ENCODE measurements at places on chromosomes 3 and 15. TPM values are rescaled to one million over a fixed set of nuclear protein-coding genes. Genes with fewer than 3 reads are reported as not detected.

GRCh38 chr3:127929818-127930413 is 14.9 kb downstream of the KBTBD12 start:
- no peak for DNase-seq

DNA sequence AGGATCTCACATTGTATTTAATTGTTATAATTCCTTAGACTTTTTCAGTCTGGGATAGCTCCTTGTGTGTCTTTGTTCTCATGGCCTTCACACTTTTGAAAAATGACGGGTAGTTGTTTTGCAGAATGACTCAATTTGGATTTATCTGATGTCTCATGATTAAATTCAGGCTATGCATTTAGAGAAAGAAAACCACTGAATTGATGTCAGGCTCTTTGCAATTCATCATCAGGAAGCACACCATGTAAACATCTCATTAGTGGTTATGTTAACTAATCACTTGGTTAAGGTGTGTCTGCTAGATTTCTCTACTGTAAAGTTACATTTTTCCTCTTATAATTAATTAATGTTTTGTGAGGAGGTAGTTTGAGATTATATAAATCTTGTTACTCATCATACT is 8.0 kb upstream of the SLC22A13 start:
- no peak for DNase-seq

DNA sequence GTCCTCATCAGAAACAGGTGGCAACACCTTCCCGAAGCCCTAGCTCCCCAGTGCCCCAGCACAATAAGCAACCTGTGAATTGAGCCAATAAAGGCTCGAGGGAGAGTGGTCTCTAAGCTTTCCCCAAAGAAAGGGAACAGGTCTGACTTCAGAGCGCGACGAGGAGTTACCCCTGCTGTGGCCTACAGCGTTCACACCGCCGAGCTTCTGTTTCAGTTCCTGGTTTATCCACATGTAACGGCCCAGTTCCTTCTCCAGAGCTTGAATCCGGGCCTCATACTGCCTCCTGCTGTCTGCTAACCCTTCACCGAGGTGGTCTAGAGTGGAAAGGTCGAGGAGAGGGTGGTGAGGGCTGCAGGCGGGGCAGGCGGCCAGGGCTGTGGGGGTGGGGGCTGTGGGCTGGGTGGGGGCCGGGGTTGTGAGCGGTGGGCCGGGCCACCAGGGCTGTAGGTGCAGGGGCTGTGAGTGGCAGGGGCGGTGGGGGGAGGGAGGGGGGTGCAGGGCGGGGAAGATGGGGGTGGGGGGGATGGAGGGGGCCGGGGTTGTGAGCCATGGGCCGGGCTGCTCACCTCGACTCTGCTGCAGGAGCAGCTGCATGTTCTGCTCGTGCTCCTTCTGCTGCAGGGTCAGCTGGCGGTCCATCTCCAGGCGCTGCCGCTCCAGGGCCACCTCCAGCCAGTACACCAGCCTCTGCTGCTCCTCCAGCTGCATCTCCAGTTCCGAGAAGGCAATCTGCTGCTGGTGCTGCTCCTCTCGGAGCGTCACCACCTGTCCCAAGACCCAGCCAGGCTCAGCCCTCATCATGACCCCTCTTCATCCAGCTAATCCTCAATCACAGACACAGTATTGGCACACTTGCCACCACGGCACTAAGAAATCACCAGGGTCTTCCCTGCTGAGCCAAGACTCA is 26.2 kb downstream of the KIF7 start:
- DNase-seq, result no peak

- DNase-seq, result no peak
Measured at GRCh38 chr3:16821053-16821452, 63.7 kb upstream of the PLCL2 start.

GRCh38 chr3:10437272-10437994 is 68.0 kb downstream of the ATP2B2 start:
- no peak for DNase-seq

DNA sequence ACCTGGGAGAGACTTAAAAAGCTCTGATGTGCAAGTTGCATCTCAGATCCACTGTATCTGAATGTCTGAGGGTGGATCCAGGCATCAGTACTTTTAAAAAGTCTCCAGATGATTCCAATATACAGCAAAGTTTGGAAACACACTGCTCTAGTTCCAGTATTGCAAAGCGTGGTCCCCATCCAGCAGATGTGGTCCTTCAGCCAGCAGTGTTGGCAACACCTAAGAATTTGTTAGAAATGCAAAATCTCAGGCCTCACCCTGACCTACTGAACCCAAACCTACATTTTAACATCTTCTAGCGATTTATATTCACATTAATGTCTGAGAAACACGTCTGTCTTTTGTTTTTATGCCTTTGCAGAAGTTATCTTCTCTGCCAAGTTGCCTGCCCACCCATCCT is 32.2 kb upstream of the SGO1 start:
- DNase-seq, result no peak

DNA sequence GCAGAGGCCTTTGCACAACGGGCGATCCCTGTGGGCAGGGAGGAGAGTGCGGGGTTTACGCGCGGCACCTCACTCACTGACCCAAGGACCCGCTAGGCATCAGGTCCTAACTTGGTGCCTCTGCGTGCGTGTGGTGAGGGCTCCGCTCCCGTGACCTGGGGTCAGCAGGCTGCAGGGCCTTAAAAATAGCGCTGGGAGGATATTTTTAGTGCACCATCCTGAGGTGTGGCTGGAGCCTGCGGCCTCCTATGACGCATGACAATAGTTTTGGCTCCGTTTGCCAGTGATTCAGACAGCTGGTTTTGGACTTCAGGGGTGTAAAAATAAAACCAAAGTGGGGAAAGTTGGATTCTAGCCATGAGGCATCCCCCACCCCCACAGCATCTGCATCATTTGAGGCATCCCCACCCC is 139.0 kb downstream of the FAM43A start:
- DNase-seq, result no peak

DNA sequence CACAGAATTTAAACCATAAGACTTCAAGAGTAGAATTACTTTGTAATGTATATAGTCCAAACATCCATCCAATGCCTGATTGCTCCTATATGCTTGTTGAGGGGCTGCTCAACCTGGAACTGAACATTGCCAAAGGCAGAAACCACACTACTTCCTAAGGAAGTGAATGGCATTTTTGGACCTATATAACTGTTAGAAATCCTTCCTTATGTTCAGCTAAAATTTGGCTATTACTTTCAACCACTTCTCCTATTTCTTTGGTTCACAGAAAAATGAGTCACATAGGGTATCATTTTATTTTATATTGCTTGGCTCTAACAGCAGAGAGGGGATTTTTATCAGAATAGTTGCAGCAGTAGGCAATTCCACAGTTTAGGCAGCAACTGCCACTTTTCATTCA is 342.1 kb downstream of the SLC9A9 start:
- DNase-seq, result no peak

DNA sequence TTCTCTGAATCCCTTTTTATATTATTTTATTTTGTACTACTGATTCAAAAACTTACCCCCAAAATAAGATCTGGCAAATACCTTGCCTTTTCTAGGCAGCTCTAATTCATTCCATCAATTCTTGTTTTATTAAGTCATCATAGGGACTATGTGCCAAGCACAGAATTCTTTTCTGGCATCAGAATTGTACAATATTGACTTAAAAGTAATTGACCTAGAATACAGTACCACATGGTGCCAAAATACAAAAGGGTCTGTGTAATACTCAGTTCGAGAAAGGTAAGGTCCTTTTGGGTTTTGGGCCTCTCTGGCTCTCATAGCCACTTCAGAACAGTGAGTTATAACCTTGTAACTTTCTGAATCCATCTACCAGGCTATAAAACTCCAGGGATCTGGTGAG is 46.2 kb downstream of the KBTBD8 start:
- DNase-seq, result no peak

GRCh38 chr15:75058127-75058905 is 34.9 kb downstream of the PPCDC start:
- no peak for DNase-seq

DNA sequence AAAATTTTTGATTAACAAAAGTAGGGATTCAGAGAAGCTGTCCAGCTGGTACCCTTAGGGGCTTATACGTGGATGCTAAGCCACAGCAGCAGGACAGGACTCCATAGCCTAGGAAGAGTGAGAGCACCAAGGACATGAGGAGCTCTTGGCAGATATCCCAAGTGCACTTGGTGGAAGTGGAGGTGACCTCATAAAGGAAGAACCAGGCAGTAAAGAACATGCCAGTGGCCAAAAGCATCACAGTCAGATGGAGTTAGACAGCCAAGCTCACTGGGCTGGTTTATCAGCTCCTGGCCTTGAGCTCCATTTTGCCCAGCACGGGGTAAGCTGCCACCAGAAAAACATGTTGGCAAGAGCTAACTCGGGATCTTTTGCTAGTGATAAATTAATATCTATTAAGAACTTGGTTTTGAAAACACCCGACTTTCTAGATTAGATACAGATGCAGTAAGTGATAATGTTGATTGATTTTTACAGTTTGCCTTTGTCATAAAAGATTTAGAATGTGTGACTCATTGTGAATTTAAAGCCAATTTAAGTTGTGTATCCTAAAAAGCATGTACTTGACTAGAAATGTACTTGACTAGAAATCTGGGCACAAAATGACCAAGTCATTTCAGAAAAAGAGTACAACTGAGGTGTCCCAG is 108.0 kb downstream of the CMSS1 start:
- peak; percentile 93 for DNase-seq

GRCh38 chr3:133089906-133090485 is 51.8 kb downstream of the TMEM108 start:
- no peak for DNase-seq

GRCh38 chr15:78855746-78856145 is 16.9 kb upstream of the MORF4L1 start:
- no peak for DNase-seq

DNA sequence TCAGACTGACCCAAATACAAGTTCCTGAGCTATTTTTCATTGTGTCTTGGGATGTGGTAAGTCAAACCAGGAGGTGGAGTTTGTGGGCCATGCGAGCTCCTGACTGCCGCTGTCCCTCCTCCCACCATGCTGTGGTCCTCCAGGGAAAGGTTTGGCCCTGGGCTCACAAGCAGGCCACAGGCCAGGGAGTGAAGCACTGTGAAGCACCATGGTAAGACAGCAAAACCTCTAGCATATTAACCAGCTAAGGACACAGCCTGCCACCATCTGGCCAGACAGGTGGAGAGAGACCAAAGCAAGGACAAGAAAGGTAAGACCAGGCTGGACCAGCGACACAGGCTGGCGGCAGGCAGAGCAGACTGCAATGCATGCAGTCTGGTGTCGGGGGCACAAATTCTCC is 15.3 kb downstream of the RAB43 start:
- peak; percentile 95 for DNase-seq

- peak; percentile 42 for DNase-seq
Measured at GRCh38 chr3:9036404-9037131, 73.3 kb upstream of the RAD18 start.

- no peak for DNase-seq
Measured at GRCh38 chr3:53426918-53427317, 67.5 kb upstream of the CACNA1D start.

DNA sequence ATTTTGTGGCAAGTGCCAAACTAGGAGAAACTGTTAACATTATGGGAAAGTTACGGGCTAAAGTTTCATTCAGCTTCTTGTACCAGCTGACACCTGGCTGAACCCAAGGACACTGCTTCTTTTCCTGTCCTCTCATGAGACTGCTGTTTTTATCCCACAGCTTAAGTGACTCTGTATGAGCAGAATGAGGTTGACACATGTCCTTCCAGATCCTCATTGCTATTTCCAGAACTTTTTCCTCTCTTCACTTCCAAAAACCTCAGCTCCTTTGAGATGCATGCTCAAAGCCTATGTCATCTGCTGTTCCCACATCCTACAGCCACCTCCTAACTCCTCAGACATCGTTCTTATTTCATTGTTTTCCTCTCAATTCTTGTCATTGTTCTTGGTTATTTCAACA is 183.6 kb downstream of the DCLK3 start:
- DNase-seq, result no peak

The USP19 gene
- 46.5 TPM for total RNA-seq

The CD96 gene
- total RNA-seq, result not detected

The TF gene
- total RNA-seq, result not detected

The FBXO40 gene
- not detected for total RNA-seq

The GRIP2 gene
- 1.1 TPM for total RNA-seq

The ACP3 gene
- not detected for total RNA-seq

The SLC22A13 gene
- not detected for total RNA-seq

The WNT7A gene
- not detected for total RNA-seq

The ZNF80 gene
- not detected for total RNA-seq

The FGF7 gene
- total RNA-seq, result not detected

The ROPN1 gene
- total RNA-seq, result not detected

The SLC22A14 gene
- total RNA-seq, result not detected

The SLC6A11 gene
- not detected for total RNA-seq
